ENCODE measurements at places on chromosomes 2 and 18. TPM values are rescaled to one million over a fixed set of nuclear protein-coding genes. Genes with fewer than 3 reads are reported as not detected.

The IL37 gene
- not detected for total RNA-seq

The KIAA2012 gene
- total RNA-seq = not detected

The MAL gene
- total RNA-seq = 63.8 TPM

The UBR3 gene
- total RNA-seq = 12.8 TPM

DNA sequence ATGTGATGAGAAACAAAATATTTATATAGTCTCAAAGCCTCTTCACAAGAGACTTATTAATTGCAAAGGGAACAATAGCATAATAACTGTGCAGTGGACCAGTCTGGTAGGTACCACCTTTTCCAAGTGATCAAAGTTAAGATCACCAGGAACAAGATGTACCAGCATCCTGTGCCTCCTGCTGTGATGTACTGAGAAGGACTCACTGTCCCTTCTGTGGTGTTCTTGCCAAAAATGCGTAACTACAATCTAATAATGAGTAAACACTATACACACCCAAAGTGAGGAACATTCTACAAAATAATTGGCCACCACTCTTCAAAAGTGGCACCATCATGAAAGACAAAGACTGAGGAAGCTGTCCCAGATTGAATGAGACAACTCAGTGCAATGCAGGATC lies 14.5 kb downstream of the GNLY start:
- DNase-seq = no peak

- no peak for DNase-seq
Measured at GRCh38 chr2:168075446-168075845, 171.9 kb downstream of the STK39 start.

DNA sequence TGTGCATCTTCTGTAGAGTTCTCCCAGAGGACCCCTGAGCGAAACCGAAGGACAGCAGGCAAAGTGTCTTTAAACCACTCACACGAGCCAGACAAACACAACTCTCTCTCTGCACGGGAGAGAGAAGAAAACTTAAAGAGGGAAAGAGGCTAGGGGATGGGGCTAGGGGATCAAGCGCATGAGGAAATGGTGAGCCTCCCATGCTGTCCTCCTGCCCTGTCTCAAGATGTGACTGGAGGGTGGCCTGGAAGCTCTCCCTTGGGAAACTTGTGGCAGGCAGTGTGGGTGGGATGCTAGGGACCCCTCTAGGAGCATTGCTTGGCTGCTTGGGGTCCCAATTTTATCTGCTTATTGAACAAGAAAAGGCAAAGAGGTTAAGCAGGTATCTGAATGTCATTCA lies 44.5 kb downstream of the CYP26B1 start:
- no peak for DNase-seq

DNA sequence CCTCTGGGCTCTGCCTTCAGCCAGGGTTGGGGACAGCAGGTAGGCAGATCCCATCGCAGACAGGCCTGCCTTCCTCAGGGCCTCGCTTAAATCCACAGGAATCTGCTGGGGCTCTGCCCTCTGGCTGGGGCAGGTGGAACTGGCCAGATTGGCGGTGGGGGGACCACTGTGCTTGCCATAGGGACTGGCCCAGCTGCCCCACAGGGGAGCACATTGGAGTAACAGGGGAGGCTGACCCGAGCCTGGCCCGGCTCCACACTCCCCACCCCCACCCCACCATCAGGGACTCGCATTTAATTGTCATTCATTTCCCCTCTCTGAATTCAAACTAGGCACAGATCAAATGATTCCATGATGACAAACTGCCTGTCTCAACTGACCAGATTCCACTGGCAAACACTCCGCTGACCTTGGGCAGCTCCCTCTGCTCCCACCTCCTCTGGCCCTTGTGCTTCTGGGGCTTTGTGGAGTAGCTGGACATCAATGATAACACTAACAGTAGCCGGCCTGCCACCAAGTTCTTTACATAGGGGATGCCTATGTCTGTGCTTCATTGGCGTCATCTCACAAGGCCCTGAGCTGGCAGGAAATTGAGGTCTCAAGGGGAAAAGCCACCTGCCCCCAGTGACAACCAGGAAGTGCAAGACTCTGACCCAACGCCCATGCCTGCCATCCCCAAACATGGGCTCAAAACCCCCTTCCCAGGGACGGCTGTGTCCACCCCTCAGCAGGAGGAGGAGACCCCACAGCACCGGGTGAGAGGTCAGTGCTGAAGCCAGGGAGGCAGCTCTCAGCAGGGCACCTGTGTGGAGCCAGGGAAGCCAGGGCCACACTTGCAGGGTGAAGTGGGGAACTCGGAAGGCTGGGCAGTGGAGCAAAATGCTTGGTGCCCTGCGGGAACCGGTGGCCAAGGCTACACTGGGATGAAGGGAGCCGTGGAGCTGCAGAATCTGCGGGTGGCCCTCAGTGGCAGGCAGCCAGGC lies 2.1 kb upstream of the B3GNT7 start:
- DNase-seq = no peak

DNA sequence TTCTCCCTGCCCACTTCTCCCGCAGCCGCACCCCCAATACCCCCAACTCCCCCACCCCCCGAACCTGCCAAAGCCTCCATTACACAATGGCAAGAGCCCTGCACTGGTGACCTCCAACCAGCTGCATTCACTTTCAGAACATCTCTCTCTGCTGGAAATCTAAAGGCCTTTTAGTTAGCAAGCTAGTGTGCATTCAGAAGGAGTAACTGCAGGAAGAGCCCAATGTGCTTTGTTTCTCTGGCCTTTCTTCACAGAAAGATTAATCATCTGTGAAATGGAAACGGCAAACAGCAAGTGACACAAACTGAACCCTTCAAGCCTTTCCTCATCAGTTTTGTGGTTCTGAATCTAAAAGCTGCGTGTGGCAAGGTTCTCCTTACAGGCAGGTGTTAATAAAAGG lies 124.2 kb downstream of the OLA1 start:
- no peak for DNase-seq

DNA sequence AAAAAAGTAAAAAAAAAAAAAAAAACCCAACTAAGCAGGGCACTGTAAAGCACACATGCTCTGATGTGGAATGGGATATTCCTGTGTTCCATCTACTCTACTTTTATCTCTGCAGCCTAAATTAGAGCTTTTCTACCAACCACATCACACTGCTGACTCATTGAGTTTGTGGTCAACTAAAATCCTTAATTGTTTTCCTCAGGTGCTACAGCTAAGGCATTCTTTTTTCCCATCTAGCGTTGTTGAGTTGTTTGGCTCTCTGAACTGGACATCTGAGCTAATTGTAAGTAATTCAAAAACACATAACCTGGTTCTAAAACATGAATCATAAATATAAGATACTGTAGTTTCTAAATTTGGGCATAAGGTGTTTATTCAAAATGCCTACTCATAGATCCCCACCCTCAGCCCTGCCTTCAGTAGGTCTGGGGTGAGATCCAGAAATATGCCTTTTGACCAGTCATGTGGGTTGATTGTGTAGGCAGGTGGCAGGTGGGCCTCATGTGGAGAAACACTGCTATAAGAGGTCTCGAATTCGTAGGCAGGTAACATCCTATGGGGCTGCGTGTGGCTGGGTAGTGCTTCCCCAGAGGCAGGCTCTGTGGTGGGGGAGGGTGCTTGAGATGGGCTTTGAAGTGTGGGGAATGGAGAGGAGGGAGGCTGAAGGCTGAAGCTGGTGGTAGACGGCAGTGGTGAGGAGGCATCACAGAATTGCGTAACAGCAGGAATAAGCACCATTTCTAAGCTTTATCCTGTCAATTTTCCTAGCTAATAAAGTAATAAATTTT lies 27.2 kb downstream of the ANKRD29 start:
- DNase-seq = no peak
